ENCODE measurements at places on chromosomes 4 and X. TPM values are rescaled to one million over a fixed set of nuclear protein-coding genes. Genes with fewer than 3 reads are reported as not detected.
A peak's percentile ranks its signal among the peaks of the same experiment; 100 is the strongest.

GRCh38 chr4:129246145-129246544, 150.2 kb downstream of the C4orf33 start:
- DNase-seq = no peak

- no peak for DNase-seq
Measured at GRCh38 chr4:64205376-64205775, 203.9 kb downstream of the TECRL start.

DNA sequence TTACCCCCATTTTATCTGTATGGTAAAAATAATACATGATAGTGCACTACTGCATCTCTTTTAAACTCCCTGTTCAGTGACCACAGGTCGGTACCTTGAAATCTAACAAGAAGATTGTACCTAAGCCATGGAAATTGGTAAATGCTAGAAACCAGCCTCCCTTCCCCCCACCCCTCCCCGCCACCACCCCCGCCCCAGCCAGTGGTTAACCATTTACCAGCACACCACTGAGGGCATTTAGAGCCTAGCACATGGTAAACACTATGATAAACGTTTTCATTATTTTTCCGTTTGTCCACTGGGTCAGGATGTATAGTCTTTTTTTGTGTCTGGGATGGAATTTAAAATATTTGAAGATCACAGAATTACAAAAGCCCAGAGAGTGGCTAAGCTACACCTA, 703 bp upstream of the FTSJ1 start:
- DNase-seq = no peak

GRCh38 chrX:135557344-135557743, 36.9 kb downstream of the INTS6L start:
- DNase-seq = no peak

GRCh38 chrX:74925225-74926088, at the start of gene NEXMIF:
TSS of gene NEXMIF (minus strand) at chrX:74925452.
- DNase-seq = no peak

Gene ZFP92
- total RNA-seq = 1.6 TPM

DNA sequence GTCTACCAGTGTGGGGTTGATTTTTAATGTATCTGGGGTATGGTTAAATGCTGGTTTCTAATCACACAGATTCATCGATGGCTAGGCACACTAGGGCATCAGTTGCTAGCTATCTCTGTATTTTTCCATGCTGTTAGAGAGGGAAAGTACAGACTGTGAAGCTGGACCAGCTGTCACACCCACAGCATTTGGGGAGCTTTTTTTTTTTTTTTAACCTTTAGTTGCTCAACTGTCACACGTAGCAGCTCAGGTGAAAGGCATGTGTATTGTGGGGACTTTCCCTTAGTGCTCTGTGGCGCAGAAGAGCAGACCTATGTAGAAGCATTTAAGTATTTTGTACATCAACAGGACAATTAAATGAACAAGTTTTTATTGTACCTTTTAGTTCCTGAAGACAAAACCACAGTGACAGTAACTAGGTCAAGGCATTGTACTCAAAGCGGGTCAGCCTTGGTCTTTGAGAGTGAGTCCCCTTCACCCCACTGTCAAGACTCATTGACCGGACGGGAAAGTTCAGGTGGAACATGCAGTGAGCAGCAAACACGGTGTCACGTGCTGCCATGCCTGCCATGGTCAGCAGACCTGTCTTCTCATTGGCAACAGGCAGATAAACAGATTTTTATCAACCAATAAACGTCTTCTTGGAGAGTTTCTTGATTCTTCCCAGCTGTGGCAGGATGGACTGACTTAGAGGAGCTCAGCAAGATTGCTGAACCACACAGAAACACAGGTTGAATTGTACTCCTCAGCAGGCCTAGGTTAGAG, 65.3 kb downstream of the CASP3 start:
- no peak for DNase-seq

DNA sequence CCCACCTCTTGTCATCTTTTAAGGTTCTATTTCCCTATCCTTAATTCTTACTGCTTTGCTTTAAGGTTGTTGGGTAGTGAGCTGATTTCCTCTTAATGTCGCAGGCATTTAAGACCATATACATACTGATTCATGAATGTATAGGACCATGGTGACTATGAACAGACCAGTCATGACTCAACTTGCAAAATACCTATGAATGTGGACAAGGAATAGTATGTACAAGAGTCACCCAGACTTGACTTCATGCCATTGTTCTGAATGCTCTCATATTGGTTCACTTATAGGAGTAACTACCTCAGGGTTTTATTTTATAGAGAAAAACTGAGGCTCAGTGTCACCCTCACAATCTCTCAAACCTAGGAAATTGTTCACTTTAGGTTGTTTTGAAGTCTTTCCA, 44.3 kb downstream of the CCNG2 start:
- no peak for DNase-seq

DNA sequence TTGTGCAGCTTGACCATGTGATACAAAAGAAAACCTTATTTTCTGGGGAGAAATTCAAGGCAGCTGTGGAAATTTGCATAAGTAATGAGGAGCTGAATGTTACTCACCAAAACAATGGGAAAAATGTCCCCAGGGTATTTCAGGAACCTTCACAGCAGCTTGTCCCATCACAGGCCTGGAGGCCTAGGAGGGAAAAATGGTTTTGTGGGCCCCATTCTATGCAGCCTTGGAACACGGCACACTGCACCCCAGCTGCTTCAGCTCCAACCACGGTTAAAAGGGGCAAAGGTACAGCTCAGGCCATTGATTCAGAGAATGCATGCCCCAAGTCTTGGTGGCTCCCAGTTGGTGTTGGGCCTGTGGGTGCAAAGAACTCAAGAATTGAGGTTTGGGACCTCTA, 216.1 kb downstream of the MAGEE1 start:
- DNase-seq = no peak

GRCh38 chr4:6334203-6334887, 64.7 kb downstream of the WFS1 start:
- DNase-seq = peak; percentile 44

- no peak for DNase-seq
Measured at GRCh38 chr4:991451-992296, 1.5 kb downstream of the SLC26A1 start.

DNA sequence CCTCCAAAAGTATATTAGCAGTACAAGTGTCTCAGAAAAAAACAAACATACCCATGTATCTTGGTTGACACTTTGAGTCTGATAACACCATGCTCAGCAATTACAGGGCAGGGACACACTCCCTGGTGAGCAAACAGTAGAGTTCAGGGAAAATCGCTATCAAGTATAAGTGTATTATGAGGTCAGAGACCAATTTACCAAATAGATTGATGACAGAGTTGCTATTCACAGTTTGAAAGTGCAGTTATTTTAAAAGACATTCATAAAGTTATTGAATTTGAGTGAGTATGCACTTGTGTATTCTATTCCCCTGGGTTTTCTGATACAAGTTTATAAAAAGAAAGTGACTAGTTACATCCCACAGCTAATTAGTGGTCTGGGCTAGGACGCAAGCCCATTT, 10.2 kb upstream of the LONRF3 start:
- DNase-seq = no peak

- DNase-seq = no peak
Measured at GRCh38 chrX:103586314-103586646, 965 bp downstream of the TCEAL4 start.

GRCh38 chrX:143455046-143455445, 62.2 kb downstream of the SPANXN3 start:
- no peak for DNase-seq

DNA sequence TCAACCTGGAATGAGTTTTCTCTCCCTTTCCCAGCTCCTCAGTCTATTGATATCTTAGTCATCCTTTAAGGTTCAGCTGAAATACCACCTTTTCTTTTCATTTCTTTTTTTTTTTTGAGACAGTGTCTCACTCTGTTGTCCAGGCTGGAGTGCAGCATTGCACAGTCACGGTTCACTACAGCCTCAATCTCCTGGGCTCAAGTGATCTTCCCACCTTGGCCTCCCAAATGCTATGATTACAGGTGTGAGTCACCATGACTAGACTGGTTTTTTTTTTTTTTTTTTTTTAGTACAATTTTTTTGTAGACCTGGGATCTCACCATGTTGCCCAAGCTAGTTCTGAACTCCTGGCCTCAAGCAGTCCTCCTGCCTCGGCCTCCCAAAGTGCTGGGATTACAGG, 28.9 kb downstream of the AFF1 start:
- DNase-seq = no peak

GRCh38 chrX:123617007-123617406, 115.8 kb downstream of the THOC2 start:
- no peak for DNase-seq

Gene PDGFC
- total RNA-seq = 131 TPM

GRCh38 chr4:113810906-113811305, 49.4 kb upstream of the CAMK2D start:
- DNase-seq = no peak

Data from chondrocyte (in vitro differentiated cells).